Kasumi-1 (cell line): ENCODE measurements at places on chromosomes 7 and 10.

DNA sequence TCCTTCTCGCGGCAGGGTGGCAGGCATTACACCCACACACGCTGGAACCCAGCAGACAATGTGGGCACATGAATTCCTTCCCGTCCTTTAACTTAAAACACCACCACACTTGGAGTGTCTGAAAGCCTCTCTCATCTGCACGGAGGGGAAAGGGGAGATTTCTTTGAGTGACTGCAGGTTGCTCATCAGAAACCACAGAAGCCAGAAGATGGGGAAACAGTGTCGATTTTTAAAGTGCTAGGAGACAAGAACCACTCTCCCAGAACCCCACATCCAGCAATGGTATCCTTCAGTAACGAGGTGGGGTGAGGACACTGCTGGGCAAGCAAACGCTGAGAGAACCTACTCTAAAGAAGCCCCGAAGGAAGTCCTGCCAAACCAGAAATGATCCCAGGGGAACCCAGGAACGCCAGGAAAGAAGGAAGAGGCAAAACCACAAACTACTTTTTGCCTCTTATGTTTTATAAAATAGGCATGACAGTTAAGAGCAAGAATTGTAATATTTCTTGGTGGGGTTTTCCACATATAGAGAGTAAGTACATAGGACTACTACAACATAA lies 254.3 kb downstream of the ELFN1 start:
- DNase-seq, result peak; percentile 10

DNA sequence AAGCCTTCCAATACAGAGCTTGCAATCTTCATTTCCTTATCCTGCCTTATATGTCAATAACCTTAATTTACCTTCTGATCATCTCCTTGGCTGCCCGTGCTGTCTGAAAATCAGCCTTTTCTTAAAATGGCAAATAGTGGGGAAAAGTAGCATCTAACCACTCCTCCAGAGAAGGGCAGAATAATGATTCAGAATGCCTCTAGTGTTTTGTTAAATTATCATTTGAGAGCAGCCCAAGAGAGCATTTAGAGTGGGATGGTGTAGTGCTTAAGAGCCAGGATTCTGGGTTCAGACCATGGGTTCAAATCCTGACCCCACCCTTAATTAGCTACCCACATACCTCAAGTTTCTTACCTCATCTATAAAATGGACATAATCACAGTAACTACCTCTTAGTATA lies 4.6 kb upstream of the TMEM139 start:
- no peak for DNase-seq

- DNase-seq, result peak; percentile 40
Measured at GRCh38 chr7:106167439-106168136, 55.5 kb upstream of the SYPL1 start.

GRCh38 chr7:152949790-152950189 lies 190.2 kb downstream of the ACTR3B start:
- no peak for DNase-seq

GRCh38 chr7:39816462-39817060 lies 133.5 kb upstream of the CDK13 start:
- DNase-seq, result no peak

- no peak for DNase-seq
Measured at GRCh38 chr7:135414208-135414607, 95.7 kb downstream of the CNOT4 start.

GRCh38 chr10:78658645-78659597 lies 409.8 kb upstream of the ZMIZ1 start:
- no peak for DNase-seq

GRCh38 chr7:91566402-91566732 lies 302.1 kb downstream of the FZD1 start:
- DNase-seq, result no peak

DNA sequence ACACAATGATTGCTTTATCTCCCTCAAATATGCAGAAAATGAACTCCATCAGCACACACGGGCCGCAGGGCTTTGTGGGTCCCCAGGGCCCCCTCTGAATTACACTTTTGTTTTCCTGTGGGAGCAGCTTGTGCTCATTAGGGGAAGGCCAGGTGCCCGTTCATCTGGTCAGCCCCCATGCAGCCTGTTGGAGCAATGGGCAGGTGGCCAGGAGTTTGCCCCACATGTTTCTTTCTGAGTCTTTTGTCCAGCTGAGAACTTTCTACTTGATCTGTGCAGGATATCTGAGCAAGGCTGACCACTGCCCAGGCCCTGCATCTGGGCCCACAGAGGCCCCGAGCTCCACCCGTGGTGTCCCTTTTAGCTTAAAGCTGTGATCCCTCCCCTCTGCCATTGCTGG lies 105.3 kb upstream of the FAM20C start:
- DNase-seq, result no peak

DNA sequence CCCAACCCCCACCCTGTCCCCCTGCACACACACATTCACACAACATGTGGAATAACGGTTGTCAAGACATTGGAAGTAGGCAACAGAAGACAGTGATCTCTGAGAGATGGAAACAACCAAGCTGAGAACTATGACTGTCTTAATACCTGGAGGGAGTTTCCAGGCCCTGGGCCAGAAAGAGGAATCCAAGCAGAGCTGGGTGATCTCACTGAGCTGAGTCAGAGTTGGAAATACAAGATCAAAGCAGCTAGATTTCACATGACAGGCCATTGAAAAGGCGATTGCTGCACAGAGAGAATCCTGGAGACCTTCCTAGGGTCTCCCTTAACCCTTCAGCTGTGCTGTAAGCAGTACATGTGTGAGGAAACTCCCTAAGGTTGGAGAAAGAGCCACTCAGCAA lies 165.8 kb upstream of the PRSS1 start:
- DNase-seq, result no peak

DNA sequence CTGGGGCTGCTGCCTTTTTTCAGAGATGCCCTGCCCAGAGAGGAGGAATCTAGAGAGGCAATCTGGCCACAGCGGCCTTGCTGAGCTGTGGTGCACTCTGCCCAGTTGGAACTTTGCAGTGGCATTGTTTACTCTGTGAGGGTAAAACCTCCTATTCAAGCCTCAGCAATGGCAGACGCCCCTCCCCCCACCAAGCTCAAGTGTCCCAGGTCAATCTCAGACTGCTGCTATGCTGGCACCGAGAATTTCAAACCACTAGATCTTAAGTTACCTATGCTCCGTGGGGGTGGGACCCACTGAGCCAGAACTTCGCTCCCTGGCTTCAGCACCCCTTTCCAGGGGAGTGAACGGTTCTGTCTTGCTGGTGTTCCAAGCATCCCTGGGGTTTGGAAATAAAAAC lies 77.2 kb downstream of the EXOC4 start:
- DNase-seq, result no peak
